Spleen (tissue), 13 donors: ENCODE measurements at places on chromosomes 6 and 20. TPM values are rescaled to one million over a fixed set of nuclear protein-coding genes. Genes with fewer than 3 reads are reported as not detected.

GRCh38 chr6:146550911-146551310 is 7.3 kb downstream of the RAB32 start:
- no peak for DNase-seq

The TOP1 gene
- total RNA-seq = 61.2 TPM

DNA sequence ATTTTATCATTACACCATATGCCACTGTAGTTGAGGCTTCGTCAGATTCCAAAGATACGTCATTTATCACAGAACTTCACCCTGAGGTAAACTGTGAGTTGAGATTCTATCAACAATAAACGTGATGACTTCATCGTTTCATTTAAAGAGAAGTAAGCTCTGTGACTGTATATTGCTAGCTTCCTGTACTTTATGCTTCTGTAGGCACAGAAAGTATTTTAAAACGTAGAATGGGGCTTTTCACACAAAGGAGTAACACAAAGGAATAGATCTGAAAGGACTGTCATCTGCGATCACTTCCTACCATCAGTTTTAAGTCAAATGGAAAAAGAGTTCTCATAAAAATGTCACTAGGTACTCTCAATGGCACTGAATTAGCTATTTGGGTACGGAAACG is 234.4 kb upstream of the MCHR2 start:
- DNase-seq = no peak

- DNase-seq = no peak
Measured at GRCh38 chr20:58893355-58894120, 41.0 kb downstream of the GNAS start.

The SLC22A3 gene
- 1.8 TPM for total RNA-seq

The HAO1 gene
- not detected for total RNA-seq

The PARD6B gene
- total RNA-seq = 6.6 TPM

DNA sequence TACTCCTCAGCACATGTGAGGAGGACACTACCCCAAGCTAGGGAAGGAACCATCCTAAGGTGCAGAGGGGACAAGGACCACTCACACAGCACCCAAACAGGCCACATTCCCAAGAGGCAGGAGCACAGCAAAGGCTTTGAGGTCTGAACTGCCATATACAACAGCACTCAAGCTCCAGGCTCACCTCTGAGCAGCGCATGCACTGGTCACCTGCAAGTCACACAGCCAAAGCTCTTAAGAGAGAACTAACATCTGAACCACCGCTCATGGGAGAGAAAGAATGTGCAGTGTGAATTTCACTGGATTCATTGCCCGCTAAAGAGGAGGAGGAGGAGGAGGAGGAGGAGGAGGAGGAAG is 31.0 kb downstream of the NPEPL1 start:
- DNase-seq = peak; percentile 47

- no peak for DNase-seq
Measured at GRCh38 chr6:52457096-52457495, 37.0 kb downstream of the EFHC1 start.

- peak; percentile 87 for DNase-seq
Measured at GRCh38 chr6:24359640-24360454, 2.0 kb upstream of the DCDC2 start.

DNA sequence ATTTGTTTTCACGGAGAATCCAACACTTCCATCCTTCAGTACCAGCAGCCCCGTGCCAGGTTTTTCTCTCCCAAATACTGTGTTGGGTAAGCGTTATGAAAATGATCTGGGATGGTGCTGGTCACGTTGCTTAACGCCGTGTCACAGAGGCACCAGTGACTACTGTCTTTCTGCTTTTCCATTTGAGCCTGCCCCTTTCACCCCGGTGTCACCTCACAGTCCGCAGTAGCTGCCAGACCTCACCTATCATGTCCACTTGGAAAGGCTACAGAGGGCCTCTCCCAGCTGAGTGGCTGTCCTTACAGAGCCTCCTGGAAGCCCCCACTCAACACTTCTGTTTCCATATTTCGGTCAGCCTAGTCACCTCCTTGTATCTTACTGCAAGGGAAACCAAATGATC is 176.5 kb upstream of the ARID1B start:
- DNase-seq = no peak

- DNase-seq = no peak
Measured at GRCh38 chr6:56786256-56786655, 143.6 kb upstream of the DST start.

The COL9A3 gene
- total RNA-seq = 3.3 TPM

DNA sequence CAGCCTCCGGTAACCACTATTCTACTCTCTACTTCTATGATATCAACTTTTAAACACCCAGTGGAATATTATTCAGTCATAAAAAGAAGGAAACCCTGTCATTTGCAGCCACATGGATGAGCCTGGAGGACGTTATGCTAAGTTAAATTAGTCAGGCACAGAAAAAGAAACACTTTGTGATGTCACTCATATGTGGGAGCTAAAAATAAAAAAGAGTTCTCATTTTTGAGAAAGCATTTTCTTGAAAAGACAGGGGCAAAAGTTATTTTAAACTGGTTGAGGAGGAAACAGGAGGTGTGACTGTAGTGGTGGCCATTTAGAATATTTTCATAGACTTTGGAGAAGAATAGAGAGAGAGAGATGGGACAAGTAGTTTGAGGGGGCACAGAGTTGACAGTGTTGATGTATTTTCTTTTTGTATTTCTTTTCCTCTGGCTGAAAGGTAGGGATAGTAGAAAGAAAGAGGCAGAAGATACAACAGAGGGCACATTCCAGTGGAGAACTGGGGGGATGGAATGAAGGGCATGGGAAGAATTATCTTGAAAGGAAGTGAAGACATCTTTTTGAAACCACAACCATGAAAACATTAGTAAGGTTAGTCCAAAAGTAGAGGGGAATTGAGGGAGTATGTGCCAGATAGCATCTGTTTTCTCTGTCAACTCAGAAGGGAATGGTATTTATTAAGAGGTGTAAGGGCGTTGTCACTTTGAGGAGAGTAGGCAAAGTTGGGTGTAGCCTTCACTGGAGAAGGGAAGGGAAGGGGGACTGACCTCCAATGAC is 181.3 kb upstream of the GMDS start:
- no peak for DNase-seq

- no peak for DNase-seq
Measured at GRCh38 chr20:45967551-45968080, 4.4 kb downstream of the ZNF335 start.

The LTB gene
- 269 TPM for total RNA-seq

DNA sequence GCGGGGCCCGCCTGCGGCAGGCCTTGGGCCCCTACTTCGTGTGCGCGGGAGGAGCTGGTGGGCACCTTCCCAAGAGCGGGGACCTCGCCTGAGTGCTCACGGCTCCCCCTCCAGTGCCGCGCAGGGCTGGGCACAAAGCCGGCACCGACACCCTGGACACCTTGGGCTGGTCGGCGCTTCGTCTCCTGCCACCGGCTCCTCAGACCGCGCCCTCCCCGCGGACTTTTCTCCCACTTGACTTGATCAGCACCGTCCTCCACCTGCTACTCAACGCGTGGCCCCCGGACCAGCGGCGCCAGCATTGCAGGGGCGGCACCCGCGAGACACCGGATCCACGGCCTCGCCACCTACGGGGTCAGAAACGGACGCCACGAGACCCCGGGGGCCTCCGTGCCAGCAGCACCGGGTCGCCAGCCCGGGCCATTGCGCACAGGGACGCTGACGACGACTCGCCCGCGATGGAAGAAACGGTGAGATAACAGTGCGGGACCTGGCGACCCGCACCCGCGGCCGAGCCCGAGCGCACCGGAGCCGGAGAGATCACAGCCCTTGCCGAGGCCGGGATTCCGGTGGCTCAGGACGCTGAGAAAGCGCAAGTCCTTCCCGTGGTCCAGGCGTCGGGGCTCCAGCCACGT is 154.2 kb downstream of the DLL1 start:
- DNase-seq = peak; percentile 72

GRCh38 chr6:114339706-114340105 is 3.1 kb downstream of the HS3ST5 start:
- DNase-seq = no peak

- DNase-seq = no peak
Measured at GRCh38 chr6:145690969-145691368, 44.4 kb downstream of the EPM2A start.

GRCh38 chr6:154737424-154737823 is 4.2 kb downstream of the SCAF8 start:
- no peak for DNase-seq

The BFSP1 gene
- 0.79 TPM for total RNA-seq

DNA sequence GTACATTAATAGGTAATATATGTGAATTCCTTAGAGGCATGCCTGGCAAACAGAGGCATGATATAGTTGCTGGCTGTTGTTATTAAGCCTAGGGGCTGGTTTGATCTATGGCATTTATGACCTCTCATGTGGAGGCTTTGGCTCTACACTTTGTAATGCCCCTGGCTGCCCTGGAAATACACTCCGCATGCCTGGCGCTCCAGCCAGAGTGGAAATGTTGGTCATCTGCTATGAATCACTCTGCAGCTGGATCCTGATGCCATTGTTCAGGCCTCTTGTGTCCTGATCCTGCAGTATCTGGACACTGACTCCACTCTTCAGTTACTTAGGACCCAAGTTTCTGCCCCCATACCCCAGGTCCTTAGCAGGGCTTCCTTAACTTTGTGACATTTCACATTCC is 200.5 kb upstream of the PCSK2 start:
- DNase-seq = no peak

- no peak for DNase-seq
Measured at GRCh38 chr6:35049900-35050756, 91.0 kb downstream of the TCP11 start.

DNA sequence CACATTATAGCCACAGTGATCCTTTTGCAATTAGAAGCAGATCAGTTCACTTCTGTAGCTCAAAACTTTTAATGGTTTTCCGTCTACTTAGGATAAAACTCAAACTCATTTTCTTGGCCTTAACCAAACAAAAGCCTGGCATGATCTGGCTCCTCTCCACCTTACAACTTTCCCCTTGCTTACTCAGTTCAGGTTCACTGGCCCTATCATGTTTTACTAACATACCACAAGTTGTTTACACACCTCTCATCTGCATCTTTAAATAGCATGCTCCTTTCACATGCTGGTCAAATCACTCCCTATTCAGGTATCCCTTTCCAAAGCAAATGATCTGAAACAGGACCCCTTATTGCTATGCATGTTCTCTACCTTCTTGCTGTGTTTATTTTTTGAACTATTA is 191.4 kb upstream of the FAM83B start:
- no peak for DNase-seq

The FAM209B gene
- not detected for total RNA-seq
